Activated CD8-positive, alpha-beta memory T cell treated with anti-CD3 and anti-CD28 coated beads, Interleukin-2, amount 50 U/mL, for 48 hours (primary cell): ENCODE measurements at places on chromosomes 2 and 18.

DNA sequence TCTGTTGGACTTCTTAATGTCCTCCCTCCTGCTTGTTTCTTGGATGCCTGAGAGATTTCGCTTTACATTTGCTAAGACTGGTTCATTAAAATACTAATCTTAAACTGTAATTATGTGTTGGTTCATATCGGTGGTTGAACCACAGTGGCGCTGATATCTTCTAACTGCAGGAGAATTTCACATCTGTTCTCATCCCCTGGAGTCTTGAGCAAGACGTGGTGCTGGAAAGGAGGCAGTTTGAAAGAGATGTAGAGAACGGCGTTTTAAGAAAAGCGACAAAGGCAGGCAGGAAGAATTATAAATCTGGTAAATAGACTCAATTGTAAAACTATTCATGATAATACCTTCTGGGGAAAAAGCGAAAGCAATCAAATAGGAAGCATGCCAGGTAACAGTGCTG lies 79.5 kb downstream of the NXPH2 start:
- DNase-seq, result no peak

- DNase-seq, result no peak
Observed at GRCh38 chr2:132824716-132825115, 154.7 kb upstream of the LYPD1 start.

DNA sequence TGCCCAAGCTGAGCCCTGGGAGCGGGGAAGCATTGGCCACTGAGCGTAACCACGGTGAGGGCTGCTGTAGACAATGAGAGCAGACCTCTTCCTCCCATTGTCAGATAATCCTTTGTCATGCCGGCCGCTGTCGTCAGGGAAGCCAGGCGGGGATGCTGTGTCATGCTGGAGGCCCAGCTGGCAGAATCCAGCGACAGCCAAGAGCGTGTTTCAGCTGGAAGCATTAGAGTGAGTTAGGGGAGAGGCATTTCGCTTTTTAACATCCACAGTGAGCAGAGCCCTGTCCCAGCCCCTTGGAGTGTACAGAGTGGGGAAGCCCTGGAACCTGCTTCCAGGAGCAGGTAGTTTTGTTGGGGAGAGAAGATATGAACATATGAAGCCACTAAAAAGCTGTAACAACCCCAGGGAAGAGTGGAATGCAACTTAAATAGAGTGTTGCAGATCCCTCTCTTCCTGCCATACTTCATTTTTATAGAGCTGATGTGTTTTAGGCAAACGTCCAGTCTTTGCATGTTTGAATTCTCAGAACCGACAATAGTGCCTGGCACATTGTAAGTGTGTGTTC lies 7.0 kb downstream of the CTIF start:
- DNase-seq, result no peak

DNA sequence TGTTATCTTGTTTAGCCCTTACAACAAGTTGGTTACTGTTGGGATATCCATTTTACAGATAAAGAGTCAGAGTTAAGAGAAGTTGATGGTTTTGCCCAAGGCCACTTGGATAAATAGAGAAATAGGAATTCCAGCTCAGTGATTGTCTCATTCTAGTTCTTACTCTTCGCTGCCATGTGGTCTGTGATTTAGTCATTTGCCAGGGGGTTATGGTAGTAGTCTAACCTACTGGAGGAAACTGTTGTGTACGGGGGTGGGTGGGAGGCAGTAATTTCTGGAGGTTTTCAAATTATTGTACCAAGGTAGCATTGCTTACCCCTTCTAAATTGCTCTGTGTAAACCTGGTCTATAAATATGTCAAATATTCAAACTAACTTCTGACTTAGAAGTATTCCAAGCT lies 110.4 kb downstream of the MAP2 start:
- no peak for DNase-seq

DNA sequence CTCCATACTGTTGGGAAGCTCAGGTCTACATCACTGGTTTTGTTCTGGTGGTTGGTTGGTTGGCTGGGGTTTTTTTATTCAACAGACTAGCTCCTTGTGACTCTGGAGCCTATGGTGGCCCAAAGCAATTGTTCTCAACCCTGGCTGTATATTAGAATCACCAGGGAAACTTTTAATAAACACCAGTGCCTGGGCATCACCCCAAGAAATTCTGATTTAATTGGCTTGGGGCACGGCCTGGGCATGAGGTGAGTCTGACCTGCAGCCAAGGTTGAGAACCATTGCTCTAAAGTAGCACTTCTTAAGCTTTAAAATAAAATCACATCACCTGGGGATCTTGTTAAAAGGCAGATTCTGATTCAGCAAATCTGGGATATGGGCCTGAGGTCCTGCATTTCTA lies 184.1 kb downstream of the C1D start:
- DNase-seq, result no peak

DNA sequence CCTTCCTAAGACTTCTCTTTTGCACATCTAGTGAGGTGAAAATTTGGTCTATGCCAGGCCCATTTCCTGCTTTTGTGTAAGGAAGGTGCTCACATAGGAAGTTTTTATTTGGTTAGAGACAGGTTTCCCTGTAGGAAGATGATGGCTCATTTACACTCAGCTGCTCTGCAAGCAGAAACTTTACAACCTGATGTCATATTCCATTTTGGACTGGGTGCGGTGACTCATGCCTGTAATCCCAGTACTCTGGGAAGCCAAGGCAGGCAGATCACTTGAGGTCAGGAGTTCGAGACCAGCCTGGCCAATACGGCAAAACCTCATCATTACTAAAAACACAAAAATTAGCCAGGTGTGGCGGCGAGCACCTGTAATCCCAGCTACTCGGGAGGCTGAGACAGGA lies 35.8 kb downstream of the CASP10 start:
- no peak for DNase-seq

GRCh38 chr18:68441241-68441640 lies 273.7 kb downstream of the TMX3 start:
- DNase-seq, result no peak

- no peak for DNase-seq
Observed at GRCh38 chr2:121502246-121502645, 28.4 kb upstream of the RNU4ATAC start.

DNA sequence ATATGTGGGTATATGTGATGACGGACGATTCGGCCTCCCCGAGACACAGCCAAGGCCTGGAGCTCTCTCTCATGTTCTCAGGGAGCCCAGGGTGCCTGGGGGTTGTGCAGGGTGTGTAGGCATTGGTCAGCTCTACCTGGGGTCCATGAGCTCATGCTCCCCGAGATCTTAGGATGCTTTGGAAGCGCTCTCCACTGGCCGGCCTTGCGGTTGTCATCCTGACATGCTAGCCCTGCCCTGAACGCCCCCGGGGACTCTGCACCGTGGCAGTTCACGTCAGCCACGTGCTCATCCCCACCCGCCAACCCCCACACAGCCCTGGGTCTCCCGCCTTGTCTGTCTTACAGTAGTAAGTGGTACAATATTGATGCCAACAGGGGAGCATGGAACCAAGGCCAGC lies 67.8 kb downstream of the RTP5 start:
- DNase-seq, result peak; percentile 25

GRCh38 chr2:75324861-75325284 lies 125.6 kb upstream of the TACR1 start:
- DNase-seq, result no peak

DNA sequence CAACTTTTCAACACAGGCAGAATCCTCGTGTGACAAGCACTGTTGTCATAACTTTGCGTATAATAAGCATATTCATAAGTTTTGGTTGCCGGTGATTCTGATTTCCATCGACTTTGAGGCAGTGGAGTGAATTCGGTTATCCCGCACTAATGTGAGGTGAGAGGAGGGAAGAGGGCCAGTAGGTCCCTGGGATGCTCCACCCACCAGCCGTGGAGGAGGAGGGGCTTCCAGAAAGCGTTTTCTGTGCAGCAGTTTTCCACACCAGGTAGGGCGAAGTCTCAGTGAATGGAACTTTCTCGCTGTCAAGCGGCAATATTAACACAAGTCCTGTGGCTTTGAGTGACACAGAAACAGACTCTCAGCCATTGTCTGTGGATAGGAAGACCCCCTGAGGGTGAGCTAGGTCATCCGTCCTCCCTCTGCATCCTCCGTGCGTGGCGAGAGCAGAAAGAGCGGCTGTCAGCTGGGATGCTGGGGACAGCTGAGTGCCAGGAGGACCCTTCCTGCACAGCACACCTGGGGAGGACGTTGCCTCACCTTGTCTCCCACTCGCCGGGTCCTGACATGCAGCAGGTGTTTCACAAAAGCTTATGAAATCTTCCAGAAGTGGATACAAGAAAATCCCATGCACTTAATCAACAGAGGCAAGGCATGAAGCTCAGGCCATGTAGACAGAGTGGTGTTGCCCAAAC lies 67.5 kb downstream of the DCDC2C start:
- DNase-seq, result no peak

GRCh38 chr18:75248426-75249174 lies 38.0 kb downstream of the TSHZ1 start:
- DNase-seq, result no peak

- DNase-seq, result no peak
Observed at GRCh38 chr2:229417916-229418315, 146.8 kb upstream of the PID1 start.

GRCh38 chr18:6406075-6406909 lies 8.4 kb downstream of the L3MBTL4 start:
- no peak for DNase-seq

GRCh38 chr2:109176928-109177327 lies 47.9 kb downstream of the SH3RF3 start:
- no peak for DNase-seq

DNA sequence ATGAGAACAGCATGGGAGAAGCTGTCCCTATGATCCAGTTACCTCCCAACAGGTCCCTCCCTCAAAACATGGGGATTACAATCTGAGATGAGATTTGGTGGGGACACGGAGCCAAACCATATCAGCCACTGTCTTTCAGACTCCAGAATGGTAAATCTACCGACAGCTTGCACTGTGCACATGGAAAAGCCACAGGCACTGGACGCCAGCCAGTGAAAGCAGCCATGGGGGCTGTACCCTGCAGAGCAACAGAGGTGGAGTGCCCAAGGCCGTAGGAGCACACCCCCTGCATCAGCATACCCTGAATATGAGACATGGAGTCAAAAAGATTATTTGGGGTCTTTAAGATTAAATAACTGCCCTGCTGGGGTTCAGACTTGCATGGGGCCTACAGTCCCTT lies 218.4 kb downstream of the PDE1A start:
- no peak for DNase-seq

- DNase-seq, result no peak
Observed at GRCh38 chr2:236380051-236380612, 115.9 kb upstream of the ASB18 start.

GRCh38 chr2:17579605-17580318 lies 39.3 kb downstream of the VSNL1 start:
- DNase-seq, result no peak

DNA sequence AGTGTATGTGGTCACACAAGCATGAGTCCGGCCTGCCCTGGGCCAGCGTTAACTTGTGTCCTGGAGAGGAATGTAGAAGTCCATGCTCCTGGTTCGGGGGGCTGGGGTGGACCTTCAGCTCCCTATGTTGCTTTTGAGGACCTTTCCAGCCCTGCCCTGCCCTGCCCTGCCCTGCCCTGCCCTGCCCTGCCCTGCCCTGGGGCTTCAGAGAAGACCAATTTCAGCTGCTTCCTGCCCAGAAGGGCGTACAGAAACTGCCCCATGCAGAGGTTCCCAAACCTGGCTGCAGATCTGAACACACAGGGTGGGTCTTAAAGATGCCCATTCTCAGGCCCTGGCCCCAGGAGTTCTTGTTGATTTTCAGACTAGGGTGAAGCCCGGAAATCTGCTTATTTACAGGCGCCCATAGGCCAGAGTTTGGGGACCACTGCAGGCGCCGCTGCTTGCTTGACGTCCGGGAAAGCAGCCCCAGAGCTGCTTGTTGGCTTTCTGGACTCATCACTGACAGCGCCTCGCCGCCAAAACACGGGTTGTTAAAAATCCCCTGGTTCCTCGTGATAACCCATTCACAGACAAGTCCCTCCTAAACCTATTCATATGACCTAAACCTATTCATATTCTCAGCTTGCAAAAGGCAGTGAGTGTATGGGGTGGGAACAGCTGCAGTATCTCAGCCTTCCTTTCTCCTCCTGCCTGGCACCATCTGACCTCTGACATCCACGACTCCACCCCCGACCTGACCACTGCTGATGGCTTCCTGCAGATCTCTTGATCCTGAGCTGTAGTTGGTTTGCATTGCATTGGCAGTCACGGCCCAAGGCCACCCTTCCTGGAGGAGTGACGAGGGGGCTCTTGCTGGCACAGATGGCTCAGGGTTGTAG lies 198.3 kb downstream of the GLI2 start:
- DNase-seq, result no peak

GRCh38 chr2:45567974-45568789 lies 42.9 kb downstream of the SRBD1 start:
- no peak for DNase-seq

DNA sequence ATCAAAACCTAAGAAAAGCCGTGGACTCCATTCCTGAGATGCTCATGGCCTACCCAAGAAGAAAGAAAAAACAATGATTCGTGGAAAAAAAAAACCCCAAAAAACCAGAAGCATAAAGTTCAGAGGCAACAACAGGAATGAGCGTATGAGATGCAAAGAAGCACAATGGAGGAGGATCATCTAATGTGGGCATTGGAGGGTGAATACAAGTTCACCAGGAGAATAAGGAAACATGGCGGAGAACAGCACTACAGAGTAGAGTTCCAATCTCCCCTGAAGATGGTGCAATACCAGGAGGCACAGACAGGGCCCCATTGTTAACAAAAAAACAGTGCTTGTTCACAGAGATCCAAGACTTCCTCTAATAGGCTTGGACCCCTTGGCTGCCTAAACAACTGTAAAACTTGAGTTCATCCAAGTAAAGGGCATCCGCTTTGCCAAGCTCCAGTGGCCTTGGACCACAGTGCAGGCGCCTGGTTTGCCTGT lies 337.2 kb downstream of the PDE11A start:
- DNase-seq, result no peak

- no peak for DNase-seq
Observed at GRCh38 chr2:241844831-241845578, 13.7 kb downstream of the PDCD1 start.

- no peak for DNase-seq
Observed at GRCh38 chr2:148842050-148842449, 33.0 kb upstream of the KIF5C start.

GRCh38 chr2:7097353-7097895 lies 180.2 kb downstream of the RNF144A start:
- peak; percentile 92 for DNase-seq

DNA sequence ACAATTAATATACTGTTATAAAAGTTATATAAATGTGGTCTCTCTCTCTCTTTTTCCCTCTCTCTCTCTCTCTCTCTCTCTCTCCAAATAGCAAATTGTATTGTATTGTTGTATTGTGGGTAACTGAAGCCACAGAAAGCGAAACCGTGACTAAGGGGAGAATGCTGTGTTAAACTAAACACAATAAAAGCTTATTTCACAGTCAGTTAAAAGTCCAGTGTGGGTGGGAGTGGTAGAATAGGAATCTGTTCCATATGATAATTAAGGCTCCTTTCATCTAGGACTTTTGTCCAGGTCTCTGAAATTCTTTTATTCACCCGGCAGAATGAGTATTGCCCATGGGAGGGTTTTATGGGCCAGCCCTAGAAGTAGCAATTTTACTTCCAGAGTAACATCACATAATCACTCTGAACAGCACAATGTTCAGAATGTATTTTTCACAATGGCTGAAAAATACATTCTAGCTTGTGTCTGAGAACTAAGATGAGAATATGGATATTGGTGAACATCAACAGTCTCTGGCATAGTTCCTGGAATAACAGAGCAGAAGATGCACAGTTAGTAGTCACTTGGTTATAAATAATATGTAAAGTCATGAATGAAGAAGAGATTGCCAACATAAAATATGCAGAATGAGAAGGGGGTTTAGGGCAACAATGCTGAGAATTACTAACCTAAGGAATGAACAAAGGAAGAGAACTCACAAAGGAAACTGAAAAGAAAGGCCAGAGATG lies 399.1 kb downstream of the PLCL1 start:
- no peak for DNase-seq

GRCh38 chr2:175309799-175310198 lies 128.3 kb upstream of the ATP5MC3 start:
- no peak for DNase-seq
